ENCODE measurements at places on chromosomes 4 and X.

- no peak for DNase-seq
Observed at GRCh38 chr4:7956270-7956808, 16.7 kb upstream of the AFAP1 start.

DNA sequence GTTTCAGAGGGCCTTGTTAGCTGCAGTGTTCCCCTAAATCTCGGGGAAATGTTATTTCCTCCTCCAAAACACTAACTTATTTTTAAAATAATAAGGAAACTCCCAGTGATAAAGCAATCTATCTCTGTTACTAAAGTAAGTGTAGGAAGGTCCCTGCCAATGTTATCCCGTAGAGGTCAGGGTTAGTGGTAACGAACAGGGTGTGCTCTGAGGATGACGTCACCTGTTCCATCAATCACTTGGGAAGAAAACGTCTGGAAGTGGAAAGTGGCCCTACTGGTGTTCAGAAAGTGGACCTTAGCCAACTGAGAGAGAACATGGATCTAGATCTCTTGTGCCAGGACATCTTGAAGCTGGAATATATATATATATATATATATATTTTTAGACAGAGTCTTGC, 249.5 kb downstream of the BCOR start:
- DNase-seq = no peak

DNA sequence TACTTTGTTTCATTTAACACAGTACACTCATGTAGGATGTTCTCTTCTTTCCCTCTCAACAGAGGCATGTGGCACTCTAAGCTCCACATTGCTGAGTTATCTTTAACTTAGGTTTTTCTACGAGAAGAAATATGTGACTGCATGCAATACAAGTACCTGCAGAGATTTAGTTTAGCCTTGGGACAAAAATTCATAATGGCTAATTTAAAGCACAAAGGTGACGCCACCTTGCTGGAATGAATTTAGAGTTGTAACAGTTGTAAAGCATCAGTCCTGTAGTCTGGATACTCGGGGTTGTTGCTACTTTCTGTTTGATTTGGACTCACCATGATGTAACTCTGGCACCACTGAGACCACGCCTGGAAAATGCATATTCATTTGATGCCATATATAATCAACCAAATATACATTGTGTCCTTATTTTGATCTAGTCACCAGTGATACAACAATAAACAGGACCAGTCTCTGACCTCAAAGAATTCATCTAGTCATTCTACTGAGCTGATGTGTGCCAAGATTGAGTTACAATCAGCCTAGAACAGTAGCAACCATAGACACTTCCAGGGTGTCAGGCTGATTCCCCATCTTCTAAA, 451.0 kb upstream of the ZFP42 start:
- DNase-seq = no peak

- peak; percentile 13 for DNase-seq
Observed at GRCh38 chr4:81030061-81030980, at the start of gene BMP3. Gene BMP3 (plus strand): TSS chr4:81030708. CDS start chr4:81031285, 577 bp downstream.

GRCh38 chr4:172007889-172008288, 194.7 kb downstream of the GALNTL6 start:
- DNase-seq = no peak

GRCh38 chr4:156472624-156473023, 499.0 kb downstream of the PDGFC start:
- no peak for DNase-seq

DNA sequence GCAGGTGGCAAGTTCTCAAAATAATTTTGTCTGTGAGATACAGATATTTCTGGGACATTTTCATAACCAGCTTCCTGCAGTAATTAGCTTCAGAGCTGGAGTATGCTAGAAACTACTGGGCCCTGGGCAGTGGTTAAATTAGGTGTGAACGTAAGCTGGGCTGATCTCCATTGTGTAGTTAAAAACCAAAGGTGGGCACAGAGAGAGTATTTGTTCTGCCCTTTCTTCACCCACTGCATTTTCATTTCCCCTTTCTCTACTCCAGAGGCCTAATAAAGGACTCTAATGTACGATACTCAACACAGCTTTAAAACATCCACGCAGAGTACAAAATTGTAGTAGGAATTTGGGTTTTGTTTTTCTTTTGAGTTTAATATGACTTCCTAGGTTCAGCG, 252.7 kb downstream of the SPRY1 start:
- peak; percentile 9 for DNase-seq

GRCh38 chr4:35562861-35563260, 681.5 kb downstream of the ARAP2 start:
- no peak for DNase-seq

DNA sequence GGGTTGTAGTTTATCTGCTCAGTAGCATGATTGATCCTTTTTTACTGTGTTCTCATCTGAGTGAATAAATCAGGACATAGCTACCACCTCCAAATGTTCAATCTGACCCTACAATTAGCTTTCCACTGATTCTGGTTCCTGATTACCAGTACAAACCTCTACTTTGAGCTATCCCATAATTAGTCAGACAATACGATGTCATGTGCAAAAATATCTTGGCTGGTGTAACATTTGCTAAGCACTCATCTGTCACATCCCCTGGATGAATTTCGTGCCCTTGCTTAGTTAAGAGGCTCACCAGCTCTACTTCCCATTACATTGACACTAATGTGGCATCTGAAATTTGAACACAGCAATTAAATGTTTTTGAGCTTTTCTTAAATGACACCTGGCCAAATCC, 1101.0 kb upstream of the PCDH7 start:
- DNase-seq = no peak

DNA sequence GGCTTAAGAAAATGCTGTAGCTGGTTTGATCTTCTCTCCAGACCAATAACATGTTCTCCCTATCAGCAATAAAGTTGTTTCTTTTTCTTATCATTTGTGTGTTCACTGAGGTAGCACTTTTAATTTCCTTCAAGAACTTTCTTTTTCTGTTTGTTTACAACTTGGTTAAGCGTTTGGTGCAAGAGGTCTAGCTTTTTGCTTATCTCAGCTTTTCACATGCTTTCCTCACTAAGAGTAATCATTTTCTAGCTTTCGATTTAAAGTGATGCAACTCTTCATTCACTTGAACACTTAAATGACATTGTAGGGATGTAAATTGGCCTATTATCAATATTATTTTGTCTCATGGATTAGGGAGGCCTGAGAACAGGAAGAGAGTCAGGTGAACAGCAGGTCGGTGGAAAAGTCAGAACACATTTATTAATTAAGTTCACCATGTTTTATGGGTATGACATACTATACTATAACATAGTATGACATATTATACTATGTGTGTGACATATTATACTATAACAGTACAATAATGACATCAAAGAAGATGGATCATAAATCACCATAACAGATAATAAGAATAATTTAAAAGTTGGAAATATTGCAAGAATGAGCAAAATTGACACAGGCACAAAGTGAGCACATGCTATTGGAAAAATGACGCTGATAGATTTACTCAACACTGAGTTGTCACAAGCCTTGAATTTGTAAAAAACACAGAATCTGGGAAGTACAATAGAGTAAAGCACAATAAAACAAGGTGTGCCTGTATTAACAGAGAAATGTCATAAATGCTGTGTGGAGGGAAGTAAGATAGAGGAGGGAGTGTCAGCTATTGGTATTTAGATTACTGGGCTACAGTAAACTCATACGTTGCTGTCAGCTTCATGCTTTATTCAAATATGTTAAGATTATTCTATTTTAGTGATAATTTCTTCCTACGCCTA, 218.6 kb upstream of the SLC7A11 start:
- DNase-seq = no peak

DNA sequence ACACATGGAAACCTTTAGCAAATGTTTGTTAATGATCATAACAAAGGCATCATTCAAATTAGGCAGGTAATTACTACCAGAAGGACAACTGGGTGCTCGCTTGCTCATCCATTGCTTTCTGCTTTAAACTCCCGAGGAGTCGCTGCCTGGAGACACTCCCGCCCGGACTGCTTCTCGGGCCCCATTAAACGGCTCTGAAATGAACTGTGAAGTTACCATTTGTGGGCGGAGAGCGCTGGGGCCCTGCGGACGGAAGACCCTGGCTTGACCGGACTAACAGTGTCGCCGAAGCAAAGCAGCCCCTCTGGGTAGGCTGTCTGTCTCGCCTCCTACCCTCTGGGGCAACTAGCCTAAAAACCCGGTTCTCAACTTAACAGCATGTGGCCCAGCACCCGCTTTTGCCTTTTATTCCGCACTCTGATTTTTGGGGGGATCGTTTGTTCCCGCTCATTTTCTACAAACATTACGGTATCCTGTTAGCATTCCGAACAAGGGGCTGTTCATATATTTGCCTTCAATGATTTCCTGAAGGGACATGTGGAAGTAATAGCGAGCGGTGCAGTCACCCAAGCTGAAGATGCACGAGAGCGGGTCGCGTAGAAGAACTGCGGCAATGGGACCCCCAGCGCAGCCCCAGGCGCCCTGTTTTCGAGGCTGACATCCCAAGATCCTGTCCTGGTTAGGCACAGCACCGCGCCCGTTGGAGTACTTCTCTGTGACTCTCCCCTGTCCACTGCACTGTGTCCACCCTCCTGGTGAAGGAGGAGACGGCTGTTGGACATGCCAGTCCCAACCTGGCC, 1.6 kb upstream of the PDGFRA start:
- DNase-seq = peak; percentile 80

- no peak for DNase-seq
Observed at GRCh38 chr4:152029631-152030030, 268.8 kb upstream of the GATB start.

GRCh38 chr4:98181809-98182208, 38.5 kb upstream of the STPG2 start:
- DNase-seq = peak; percentile 54

GRCh38 chr4:145818011-145818410, 120.6 kb downstream of the ZNF827 start:
- no peak for DNase-seq

DNA sequence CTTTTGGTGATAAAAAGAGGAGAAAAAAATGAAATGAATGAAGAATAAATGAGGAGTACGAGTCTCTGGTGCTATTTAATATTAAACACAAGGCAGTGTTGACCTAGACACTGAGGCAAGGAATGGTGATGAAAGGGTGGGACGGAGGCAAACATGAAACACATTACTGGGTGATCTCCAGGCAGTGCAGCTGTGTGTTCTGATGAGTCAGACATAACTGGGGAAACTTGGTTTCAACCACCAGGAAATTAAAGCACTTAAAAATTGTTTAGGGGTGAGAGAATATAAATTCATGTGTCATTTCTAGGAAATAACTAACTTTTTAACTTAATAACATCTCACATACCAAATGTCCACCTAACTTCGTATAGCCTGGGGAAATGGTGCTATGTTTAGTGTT, 19.7 kb upstream of the CXCL6 start:
- peak; percentile 97 for DNase-seq

DNA sequence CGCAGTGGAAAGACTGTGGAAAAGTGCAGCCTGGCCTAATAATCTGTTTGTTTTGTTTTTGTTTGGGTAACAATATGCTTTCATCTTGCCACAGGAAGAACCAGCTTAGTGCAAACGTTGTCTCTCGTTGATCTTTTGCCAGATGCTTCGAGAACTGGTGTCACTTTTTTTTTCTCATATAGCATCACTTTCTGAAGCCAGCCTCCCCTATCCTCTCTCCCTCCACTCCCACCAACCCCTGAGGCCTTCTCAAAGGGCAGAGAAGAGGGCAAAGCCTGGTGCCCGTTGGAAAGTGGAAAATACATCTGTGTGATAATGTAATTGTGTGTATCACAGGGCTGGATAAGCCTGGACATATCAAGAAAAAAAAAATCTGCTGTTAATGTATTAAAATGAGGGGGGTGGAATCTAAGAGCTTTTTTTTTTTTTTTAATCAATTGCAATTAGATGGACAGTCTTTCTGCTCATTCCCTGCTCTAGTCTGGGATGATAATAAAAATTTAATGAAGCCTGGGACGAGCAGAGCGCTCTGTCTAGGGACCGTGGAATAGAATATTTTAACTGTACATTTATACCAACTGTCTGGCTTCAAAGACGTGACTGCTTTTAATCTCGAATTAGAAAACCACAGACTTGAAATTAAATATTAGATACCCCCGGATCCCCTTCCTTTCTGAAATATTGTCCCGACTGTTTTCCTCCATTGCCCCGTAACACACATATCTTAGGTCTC, 8.1 kb downstream of the POU4F2 start:
- no peak for DNase-seq

- DNase-seq = no peak
Observed at GRCh38 chr4:40389986-40390385, 54.9 kb downstream of the CHRNA9 start.

DNA sequence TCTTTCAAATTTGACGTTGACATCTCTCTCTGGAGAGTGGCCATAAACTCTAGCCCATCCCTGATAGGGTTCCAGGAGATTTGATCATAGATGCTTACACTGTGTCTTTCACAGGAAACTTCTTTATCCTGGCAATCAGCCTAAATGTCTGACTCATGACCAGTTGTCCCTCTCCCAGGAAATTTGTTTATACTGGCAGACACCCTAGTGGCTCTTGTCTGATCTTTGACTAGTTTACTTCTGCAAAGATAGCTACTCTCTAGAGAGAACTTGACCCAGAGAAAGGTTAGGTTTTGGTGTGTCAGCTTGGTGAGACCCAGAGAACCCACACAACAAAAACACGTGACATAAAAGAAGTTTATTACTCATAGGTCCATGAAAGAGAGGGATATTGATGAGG, 509.8 kb downstream of the CENPC start:
- DNase-seq = peak; percentile 85

DNA sequence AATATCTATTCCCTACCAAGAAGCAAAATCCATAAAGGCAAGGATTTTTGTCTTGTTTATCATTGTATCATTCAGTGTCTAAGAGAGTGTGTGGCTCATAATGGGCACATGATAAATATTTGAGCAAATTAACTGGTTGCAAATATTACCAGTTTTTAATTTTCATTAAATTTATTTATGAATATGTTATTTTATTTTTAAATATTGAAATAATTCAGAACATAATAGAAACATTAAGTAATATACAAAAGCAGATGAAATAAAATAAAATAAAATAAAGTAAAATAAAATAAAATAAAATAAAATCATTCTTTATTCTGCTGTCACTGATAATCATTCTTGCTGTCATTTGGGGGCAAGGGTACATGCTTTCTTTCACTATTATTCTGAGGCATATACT, 120.9 kb downstream of the NPFFR2 start:
- DNase-seq = no peak

DNA sequence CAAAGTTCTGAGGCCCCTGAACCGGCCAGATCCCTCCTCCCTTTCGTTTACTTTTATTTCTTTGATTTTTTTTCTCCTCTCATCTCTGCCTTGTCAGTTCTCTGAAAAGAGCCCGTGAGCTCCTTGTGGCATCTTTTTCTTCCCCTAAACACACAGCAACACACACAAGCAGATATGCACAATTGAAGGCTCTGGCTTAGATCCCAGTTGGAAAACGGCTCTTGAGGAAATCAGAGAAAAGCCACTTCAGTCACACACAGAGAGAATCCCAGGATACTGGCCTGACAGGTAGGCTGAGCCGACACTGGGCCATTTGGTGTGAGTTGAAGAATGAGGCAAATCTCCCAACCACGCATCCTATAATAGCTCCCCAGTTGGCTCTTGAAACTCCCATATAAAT, 12.9 kb downstream of the DIPK2B start:
- peak; percentile 2 for DNase-seq

DNA sequence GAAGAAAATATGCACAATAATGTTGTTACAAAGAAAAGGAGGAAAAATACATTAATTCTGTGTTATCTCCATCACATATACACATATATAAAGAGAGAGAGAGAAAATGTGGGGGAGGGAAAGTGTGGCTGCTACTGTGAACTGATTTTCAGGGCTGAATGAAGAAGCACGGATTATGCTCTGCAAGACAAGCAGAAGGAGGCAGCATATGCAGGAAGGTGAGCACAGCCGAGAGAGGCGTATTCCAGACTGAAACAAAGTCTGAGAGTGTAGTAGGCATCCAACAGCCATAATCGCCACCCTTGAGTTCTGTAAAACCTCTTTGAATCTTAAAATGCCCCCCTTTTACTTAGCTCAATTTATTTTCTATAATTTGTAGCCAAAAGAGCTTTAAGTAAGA, 1081.8 kb upstream of the GRID2 start:
- DNase-seq = no peak

Measured in choroid plexus epithelial cell (primary cell).